Cerebellum (tissue), 4 donors: ENCODE measurements at places on chromosomes 16 and 17.

GRCh38 chr17:10172241-10172741 lies 26.1 kb downstream of the GAS7 start:
- DNase-seq, result no peak

GRCh38 chr16:1510941-1511351 lies 17.8 kb downstream of the TELO2 start:
- DNase-seq, result no peak

GRCh38 chr16:68369697-68370580 lies 59.1 kb downstream of the PRMT7 start:
- DNase-seq, result no peak

DNA sequence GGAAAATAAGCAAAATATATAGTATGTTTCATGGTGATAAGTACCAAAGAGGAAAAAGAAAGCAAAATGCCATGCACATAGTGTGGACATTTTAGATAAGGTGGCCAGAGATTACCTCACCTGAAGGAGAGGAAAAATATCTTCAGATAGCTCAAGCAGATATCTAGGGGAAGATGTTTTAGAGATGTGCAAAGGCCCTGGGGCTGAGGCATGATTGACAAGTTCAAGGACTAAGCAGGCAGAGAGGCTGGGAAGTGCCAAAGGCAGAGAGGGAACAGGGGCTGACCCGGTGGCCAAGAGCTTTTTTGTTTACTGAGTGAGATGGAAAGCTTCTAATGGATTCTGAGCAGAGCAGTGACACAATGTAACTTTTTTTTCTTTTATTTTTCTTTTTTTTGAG lies 4.4 kb upstream of the MT4 start:
- no peak for DNase-seq

DNA sequence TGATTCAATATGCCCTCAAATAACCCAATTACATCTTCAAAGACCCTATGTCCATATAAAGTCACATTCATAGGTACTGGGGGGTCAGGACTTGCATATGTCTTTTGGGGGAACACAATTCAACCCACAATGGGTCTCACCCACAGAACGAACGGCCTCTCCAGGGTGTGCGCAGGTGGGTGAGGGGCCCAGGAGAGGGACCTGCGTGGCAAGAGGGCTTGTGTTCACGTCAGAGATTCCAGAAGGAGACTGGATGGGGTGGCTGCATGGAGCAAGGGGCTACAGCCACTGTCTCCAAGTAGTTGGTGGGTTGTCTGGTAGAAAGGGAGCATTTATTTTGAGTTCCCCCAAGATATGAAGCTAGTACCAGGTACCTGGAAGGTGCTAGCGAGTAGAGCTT lies 212.2 kb downstream of the SEC14L1 start:
- DNase-seq, result no peak

- no peak for DNase-seq
Observed at GRCh38 chr17:51703361-51704341, 443.3 kb downstream of the UTP18 start.

- peak; percentile 90 for DNase-seq
Observed at GRCh38 chr17:79273660-79274059, 199.0 kb downstream of the ENGASE start.

DNA sequence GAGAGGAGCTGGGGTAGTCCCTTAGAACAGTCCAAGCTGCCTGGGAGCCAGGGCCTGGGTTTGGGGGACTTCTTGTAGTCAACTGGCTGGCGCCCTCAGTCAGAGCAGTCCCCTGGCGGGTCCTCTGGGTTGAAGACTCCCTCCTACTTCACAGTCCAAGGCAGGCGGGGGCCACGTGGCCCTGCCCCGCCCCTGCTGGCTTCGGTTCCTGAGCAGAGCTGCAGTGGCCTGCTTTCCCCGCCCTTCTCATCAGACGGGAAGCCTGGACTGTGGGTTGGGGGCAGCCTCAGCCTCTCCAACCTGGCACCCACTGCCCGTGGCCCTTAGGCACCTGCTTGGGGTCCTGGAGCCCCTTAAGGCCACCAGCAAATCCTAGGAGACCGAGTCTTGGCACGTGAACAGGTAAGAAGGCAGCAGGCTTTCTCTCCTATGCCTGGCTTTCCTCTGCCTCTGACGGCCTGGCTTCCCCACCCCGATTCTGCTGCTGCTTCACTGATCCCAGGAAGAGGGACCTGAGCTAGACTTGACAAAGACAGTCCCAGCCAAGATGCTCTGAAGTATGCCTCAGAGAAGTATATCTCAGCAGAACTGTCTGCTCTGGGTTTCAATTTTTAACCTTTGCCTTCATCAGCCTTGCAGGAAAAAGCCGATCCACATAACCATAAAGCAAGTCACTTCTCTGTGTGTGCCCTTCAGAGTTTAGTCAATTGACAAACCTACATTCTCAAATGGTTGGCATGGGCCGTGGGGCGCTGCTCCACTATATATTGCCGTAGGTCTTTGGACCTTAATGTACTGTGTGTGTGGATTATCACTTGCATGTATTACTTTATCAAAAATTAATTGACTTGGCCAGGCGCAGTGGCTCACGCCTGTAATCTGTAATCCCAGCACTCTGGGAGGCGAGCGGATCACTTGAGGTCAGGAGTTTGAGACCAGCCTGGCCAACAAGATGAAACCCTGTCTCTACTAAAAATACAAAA lies 56.3 kb downstream of the SF3B3 start:
- DNase-seq, result no peak

DNA sequence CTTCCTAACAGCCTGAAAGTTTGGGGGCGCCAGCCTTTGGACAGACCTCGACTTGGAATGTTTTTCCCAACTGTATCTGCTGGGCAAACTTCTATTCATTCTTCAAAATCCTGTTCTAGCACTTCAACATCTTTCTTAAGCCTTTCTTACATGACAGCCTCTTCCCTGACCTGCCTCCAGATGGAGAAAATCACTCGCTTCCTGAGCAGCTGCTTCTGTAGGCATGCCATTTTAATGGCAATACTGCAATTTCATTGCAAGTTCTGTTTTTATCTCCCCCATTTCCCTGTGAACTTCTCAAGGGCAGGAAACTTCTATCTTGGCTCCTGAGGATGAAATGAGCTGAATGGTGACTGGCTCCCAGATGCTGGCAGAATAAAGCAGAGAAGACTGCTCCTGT lies 128.8 kb upstream of the ASIC2 start:
- DNase-seq, result no peak

DNA sequence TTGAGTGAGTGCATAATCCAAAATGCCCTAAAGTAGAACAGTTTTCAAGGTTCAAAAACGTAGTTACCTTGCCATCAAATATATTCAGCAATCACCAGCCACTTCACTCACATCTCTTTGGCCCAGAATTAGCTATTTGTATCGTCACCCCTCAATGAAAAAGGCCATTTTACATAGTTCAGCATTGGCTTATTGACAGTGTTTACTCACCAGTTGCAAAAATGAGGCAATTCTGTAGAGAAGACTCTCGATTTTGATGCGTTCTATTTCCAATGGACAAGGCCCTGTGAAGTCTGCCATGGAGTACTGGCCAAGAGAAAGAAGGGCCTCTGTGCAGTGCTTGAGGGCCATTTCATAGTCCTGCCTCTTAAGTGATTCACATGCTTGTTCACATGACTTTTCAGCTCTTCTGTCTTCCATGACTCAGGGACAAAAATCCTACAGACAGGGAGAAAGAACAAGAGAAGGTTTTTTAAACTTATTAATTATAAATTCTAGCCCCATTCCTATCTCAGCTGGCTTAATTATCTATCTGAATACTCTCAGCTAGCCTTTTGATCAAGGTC lies 26.5 kb downstream of the HELZ start:
- no peak for DNase-seq

DNA sequence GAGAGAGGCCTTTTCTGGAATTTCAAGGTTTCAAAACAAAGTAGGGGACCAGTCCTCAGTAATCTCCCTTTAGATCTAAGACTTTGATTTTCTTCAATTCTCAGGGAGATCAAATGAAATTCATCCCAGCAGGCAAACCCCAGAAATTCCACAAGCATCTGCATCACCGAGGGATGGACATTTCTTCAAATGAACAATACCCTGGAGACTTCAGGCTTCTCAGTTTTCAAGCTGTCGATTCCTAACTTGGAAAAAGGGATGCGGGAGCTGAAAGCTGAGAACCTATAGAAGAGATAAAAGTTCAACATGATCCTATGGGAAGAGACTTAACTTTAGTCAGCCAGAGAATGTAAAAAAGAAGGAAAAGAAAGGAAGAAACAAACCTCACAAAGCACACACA lies 296.9 kb upstream of the CDH5 start:
- DNase-seq, result no peak

- no peak for DNase-seq
Observed at GRCh38 chr16:46927273-46927672, 43.1 kb downstream of the GPT2 start.

GRCh38 chr17:51335883-51336822 lies 75.8 kb downstream of the UTP18 start:
- no peak for DNase-seq

- no peak for DNase-seq
Observed at GRCh38 chr17:9350080-9350479, 225.5 kb downstream of the STX8 start.

DNA sequence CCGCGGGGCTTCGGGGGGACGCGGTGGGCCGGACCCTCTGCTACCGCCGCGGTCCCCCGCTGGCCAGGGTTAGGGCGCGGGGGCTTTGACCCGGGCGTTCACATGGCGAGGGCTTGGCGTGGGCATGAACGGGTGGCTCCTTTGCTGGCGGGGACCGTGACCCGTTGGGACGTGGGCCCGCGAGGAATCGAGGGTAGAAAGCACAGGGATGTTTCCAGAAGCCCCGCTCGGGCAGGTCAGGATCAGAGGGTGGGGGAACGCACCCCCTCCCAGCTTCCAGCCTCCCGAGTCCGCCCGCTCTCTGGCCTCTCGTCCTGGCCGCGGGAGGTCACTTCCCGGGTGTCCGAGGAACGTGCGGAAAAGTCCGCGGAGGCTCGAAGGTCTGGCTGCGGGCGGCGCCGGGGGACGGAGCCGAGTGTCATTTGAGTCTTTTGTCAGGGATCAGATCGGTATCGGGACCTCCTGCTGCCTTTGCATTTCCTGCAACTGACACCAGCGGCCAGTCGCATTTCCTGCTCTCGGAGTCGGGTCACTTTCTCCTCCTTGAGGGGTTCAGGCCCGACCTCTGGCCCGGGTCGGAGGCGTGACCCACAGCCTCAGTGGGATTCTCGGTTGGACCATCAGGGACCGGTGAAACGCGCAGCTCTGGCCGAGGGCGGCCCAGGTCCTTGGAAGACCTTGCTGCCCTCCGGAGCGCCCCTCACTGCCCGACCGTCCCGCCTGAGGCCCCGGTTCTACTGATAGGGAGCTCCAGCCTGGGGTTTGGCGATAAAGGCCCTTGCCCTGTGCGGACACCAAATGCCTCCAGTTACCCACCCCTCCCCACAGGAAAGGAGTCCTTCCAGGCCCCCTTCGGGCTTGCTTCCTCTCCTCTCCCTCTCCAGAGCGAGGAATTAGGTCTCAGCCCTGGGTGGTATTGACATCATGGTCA lies 702 bp upstream of the WNT3 start:
- DNase-seq, result no peak
